Breast epithelium (tissue), 4 donors: ENCODE measurements at places on chromosomes 7 and 10.
A peak's percentile ranks its signal among the peaks of the same experiment; 100 is the strongest.

DNA sequence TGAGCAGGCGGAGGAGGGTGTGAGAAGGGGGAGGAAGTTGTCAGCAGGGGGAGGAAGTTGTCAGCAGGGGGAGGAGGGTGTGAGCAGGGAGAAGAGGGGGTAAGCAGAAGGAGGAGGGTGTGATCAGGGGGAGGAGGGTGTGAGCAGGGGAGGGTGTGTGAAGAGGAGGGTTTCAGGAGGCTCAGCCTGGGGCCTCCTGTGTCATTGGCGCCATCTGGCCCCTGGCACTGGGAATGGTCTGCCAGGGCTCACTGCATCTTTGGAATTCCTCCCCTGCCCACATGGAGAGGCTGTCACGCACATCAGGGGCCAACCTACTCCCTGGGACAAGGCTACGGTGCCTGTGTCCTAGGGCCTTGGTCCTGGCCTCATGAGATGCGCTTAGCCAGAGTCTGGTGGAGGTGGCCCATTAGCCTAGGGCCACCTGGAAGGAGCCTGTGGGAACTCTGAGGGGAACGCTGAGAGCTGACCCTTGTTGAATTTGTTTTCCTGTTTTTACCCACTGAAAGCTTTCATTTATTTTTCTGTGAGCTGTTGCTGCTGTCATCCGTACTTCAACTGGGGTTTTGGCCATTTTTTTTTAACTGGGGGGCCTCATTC lies 18.0 kb downstream of the CAMK2B start:
- H3K4me3 ChIP-seq = no peak overlapping the region
- H3K4me1 ChIP-seq = no peaks in the 10 kb centered on the region
- H3K36me3 ChIP-seq = no peaks in the 10 kb centered on the region
- H3K27ac ChIP-seq = peak overlapping the region; percentile 54
- no peak for DNase-seq

DNA sequence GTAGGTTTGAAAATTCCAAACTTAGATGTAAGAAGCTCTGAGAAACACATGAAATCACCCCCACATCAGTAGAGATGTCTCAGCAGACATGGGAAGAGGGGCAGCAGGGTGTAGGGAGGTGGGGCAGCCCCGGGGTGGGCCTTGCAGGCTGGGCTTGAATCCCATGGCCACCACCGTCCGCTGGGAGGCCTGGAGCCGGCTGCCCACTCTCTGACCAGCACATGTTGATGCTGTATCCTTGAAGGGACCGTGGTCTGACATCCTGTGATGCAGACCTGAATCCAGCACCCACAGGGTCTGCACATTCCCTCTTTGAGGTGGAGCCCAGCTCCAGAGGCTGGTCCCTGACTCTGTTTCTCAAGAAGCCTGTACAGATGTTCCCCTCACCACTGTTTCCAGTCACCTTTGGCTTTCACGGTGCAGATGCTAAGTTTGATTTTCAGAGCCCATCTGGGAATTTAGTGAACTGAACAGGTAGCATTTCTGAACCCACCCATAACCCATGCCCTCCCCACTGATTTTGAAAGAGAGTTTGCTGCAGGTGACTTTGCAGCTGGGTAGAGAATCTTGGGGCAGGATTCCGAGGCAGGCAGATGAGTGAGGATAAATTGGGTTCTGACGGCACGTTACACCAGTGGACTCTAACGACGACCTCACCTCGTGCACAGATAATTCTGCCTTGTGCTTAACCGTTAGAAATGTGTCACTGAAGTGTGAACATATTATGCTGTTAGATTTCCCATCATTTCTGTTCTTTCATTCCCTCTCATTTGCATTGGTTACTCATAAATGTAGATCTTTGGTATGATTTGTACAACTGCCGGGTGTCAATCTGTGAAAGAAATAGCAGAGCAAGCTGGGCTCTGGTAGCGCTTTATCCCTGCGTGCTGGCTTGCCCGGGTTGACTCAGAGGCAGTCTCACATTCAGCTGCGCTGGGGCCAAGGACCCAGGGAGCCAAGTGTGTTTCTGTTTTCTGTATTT lies 45.7 kb downstream of the IKZF1 start:
- no peaks in the 10 kb centered on the region for H3K27me3 ChIP-seq
- no peaks in the 10 kb centered on the region for H3K36me3 ChIP-seq
- no peak for DNase-seq
- H3K4me3 ChIP-seq = no peak overlapping the region
- no peaks in the 10 kb centered on the region for H3K4me1 ChIP-seq

DNA sequence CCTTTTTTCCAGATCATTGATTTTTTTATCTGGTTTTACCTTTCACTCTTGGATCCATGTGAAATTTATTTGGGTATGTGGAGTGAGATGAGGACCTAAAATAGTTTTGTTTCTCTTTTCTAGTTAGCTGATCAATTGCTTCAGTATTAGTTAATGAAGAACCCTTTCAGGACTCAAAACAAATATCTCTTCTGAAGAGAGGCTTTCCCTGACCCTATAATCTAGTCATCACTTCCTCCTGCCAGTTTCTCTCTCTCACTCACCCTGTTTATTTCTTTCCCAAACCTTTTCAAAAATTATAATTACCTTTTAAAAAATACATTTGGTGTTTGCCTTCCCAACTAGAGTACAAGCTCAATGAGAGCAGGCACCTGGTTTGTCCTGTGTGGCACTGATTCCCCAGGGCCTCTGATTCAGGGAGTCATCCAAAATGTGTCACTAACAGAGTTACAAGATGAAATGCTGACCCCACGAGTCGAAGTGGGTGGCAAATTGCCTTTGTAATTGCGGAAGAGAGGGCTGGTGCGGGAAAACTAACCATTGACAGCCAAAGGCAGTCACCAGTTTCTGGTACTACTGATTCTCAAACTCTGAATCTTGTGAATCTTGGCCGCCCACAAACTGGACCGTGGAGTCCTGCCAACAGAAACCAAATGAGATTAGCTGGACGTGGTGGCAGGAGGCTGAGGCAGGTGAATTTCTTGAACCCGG lies 2.4 kb downstream of the TMEM140 start:
- H3K4me1 ChIP-seq = no peaks in the 10 kb centered on the region
- no peaks in the 10 kb centered on the region for H3K36me3 ChIP-seq
- no peaks in the 10 kb centered on the region for H3K27me3 ChIP-seq
- H3K4me3 ChIP-seq = peak overlapping the region; percentile 65

DNA sequence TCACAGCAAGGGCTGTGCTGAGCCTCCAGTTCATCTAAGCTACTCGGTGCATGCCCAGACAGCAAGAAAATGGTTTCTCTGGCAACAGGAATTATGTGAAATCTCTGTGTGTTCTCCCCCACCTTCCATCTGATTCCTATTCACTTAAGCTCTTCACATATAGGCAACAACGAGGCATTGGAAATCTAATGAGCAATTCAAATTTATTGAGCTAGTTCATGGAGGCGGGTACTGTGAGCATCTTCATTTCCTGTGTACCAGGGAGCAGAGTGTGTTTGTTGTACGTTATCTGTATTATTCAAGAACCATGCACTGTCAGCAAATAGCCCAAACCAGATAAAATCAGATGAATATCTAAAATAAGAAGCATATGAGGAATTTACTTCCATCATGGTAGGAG lies 739.1 kb downstream of the MAGI2 start:
- no peak overlapping the region for H3K4me3 ChIP-seq
- no peaks in the 10 kb centered on the region for H3K36me3 ChIP-seq
- DNase-seq = no peak
- no peaks in the 10 kb centered on the region for H3K4me1 ChIP-seq
